MV-4-11 (cell line): ENCODE measurements at places on chromosomes 5 and 9.
A peak's percentile ranks its signal among the peaks of the same experiment; 100 is the strongest.

- no peak for DNase-seq
Observed at GRCh38 chr9:123778232-123778902, 151.6 kb downstream of the DENND1A start.

DNA sequence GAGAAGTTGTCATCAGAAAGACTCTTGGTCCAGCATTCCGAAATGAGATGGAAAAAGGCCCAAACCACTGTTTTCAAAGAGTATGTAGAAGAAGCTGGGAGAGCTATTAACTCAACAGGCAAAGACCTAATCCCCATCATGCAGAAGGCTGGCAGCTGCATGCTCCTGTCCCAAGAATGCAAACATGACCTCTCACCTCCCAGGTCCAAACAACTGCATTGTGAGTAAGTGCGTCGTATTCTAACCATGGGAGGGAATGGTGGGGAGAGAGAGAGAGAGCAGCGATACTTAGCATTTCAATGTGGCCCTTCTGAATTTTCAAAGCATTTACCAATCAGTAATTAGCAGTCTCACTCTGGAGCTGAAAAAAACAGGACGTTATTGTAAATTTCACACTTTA is 27.6 kb downstream of the TRPC7 start:
- no peak for DNase-seq

DNA sequence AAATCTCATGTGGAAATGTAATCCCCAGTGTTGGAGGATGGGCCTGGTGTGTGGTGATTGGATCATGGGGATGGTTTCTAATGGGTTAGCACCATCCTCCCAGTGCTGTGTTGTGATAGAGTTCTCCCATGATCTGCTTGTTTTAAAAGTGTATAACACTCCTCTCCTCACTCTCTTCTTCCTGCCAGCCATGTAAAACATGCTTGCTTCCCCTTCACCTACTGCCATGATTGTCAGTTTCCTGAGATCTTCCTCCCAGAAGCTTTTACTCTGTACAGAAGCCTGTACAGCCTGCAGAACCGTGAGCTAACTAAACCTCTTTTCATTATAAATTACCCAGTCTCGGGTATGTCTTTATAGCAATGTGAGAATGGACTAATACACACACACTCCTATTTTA is 499.1 kb downstream of the RASEF start:
- DNase-seq: no peak

DNA sequence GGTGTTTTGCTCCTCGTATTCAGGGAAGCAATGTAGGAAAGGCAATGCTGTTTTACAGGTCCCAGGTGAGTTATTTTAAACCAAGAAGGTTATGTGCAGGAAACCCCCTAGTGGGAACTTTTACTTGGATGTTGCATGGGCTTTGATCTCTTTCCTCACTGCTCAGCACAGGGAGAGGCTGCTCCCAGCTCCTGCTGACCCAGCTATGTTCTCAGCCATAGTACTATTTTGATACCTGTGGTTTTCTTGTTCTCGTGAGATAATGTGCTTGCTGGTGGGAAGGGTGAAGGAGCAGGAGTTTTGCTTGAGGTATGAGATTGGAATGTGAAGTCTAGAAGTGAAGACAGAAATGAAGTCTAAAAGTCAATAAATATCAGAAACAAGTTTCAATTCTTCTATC is 265.6 kb upstream of the FBXL7 start:
- DNase-seq: no peak

- peak; percentile 69 for DNase-seq
Observed at GRCh38 chr5:144712090-144712489, 541.4 kb downstream of the KCTD16 start.

- no peak for DNase-seq
Observed at GRCh38 chr5:11407556-11408145, 496.6 kb downstream of the CTNND2 start.

GRCh38 chr5:60487885-60488442 is 212.0 kb downstream of the DEPDC1B start:
- no peak for DNase-seq

- DNase-seq: peak; percentile 70
Observed at GRCh38 chr9:133356391-133357091, at the start of the genes SURF1 and SURF2. Gene SURF1, minus strand, starts transcription at chr9:133356487. Its CDS starts 34 bp downstream, at chr9:133356453. Gene SURF2, plus strand, starts transcription at chr9:133356550. Its CDS starts 43 bp downstream, at chr9:133356593.

DNA sequence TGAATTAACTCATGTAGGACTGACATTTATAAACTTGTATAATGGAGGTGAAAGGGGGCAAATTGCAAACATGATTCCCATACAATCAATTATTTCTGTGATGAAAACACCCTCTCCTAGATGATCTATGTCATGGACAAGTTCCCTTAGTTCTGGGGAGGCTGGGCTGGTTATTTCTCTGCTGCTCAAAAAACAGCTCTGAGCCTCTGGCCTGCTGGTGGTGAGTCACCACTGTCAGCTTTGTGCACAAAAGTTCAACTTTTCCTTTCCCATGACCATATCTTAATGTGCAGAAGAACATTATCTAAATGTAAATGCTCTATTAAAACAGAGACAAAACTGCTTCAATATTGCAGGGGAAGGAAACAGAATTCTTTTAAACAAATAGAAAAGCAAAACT is 85.0 kb downstream of the HMHB1 start:
- DNase-seq: no peak

- no peak for DNase-seq
Observed at GRCh38 chr5:108148715-108149139, 233.2 kb downstream of the FBXL17 start.

DNA sequence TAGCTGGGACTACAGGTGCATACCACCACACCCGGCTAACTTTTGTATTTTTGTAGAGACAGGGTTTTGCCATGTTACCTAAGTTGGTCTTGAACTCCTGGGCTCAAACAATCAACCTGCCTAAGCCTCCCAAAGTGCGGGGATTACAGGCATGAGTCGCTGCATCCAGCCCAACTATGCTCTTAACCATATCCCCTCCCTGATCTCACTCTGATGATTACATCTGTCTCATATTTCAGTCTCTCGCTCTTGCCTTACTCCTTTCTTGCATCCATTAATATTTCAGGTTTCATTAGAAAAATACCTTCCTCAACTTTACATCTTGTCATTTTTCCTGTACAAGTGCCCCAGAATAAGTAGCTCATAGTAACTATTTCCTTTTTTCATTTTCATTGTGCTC is 61.0 kb upstream of the BASP1 start:
- DNase-seq: no peak

- no peak for DNase-seq
Observed at GRCh38 chr5:137401946-137402345, 97.2 kb downstream of the SPOCK1 start.

GRCh38 chr5:112616812-112617547 is 120.7 kb upstream of the APC start:
- no peak for DNase-seq

DNA sequence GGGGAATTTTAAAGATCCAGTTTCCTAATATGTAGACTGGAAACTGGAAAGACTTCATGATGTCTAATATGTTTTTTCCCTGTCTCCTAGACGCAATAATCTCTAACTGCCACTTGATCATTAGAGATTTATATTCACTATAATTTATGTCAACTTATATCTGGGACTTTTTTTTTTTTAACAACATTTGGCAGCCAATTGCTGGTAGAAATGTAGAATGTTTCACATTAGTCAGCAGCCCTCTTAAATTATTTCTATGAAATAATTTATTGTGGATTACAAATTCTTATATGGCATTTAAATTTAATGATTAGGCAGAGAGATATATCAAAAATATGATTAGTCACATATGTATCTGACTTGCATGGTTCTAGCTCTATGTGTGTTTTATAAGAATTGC is 48.2 kb downstream of the TMEM174 start:
- DNase-seq: no peak

DNA sequence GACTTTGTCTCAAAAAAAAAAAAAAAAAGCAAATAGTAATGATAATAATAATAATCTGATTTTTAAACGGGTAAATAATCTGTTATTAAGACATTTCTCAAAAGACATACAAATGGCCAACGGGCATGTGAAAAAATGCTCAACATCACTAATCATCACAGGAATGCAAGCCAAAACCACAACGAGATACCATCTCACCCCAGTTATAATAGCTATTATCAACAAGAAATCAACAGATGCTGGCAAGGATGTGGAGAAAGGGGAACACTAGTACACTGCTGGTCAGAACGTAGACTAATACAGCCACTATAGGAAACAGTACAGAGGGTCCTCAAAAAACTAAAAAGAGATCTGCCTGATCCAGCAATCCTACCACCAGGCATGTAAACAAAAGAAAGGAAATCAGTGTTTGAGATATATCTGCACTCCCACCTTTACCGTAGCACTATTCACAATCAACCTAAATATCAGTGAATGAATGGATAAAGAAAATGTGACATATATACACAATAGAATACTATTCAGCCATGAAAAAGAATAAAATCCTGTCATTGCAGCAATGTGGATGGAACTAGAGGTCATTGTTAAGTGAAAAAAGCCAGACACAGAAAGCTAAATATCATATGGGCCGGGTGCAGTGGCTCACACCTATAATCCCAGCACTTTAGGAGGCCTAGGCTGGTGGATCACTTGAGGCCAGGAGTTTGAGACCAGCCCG is 24.9 kb downstream of the VAV2 start:
- no peak for DNase-seq

- no peak for DNase-seq
Observed at GRCh38 chr9:111000202-111000601, 38.1 kb downstream of the LPAR1 start.

DNA sequence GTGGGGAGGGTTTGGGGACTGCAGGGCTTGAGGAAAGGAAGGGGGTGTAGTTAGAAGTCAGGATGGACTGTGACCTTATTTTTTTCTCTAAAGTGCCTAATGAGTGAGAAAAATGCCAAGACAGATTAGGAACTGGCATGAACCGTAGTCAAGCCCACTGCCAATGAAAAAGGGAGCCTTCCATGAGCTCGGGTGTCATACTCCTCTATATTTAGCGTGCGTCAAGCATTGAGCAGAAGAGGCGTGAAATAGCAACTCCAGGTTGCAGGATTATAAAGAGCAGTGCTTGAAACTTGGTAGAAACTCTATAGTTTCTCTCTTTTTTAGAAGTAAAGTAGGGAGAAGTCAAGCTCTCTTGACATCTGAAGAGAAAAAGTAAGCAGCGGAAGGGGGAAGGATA is 1.8 kb downstream of the SGCD start:
- DNase-seq: no peak

- no peak for DNase-seq
Observed at GRCh38 chr9:70020217-70020616, 23.4 kb upstream of the MAMDC2 start.

GRCh38 chr5:96320797-96321196 is 112.3 kb downstream of the PCSK1 start:
- no peak for DNase-seq

DNA sequence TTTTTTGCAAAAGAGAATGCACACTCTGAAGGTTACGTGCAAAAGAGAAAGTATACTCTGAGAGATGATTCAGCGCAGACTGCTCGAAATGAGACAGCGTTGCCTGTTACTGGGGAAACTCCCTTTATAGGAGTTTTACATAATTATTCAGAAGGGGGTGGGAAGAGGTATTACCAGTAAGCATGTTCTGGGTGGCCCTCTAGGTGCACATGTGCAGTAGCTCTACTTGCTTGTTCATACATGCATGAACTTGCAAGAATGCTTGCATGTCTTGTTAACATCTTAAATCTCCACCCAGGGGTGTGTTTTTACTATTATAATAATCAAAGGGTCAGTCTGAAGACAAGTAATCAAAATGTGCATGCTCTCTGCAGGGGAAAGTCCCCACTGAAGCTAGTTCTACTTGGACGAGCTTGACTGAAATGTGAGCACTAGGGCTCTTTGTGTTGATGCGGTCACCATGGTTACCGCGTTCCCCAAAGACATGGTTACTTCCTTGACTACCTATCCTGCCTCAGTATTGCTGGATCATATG is 75.5 kb downstream of the SGCD start:
- no peak for DNase-seq

GRCh38 chr5:127741412-127741811 is 38.2 kb downstream of the CCDC192 start:
- DNase-seq: no peak

DNA sequence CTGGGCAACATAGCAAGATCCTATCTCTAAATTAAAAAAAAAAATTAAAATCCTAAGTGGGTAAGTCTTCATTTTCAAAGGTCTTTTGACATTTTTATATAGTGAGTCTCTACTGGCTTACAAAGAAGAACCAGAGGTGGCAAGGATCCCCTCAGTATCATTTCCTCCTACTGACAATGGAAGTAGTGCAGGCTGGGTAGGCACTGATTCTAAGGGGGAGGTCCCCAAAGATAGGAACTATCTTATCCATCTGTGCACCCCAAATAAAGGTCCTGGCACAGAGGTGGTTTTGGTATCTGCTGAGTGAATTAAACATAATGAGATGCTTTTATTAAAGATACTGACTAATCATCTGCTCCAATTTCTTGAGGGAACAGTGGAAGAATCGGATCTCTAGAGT is 4.2 kb downstream of the FAM193B start:
- peak; percentile 37 for DNase-seq

GRCh38 chr9:19720377-19720776 is 68.5 kb downstream of the SLC24A2 start:
- no peak for DNase-seq

- DNase-seq: no peak
Observed at GRCh38 chr9:86731511-86732063, 215.7 kb downstream of the GAS1 start.

DNA sequence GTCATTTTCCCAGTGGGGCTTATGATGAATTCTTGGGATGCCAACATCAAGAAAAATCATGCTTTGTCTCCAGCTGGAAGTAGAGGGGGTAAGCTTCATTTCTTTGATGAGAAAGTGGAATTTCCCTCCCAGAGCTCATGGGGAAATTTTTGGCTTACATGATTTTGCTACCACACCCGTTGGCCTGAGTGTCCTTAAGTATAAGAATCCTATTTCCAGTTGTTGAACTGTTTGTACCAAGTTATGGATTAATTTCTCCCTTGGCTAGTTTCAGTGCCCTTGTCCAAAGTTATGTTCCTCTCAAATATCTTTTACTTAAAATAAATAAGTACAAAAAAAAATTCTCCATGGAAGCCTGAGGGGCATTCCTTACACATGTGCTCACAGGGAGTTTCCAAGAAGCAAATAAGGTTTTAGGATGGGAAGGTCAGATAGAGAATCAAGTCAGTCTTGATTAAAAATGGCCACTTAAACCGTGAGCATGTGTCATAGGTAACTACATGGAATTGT is 82.3 kb downstream of the PTCD2 start:
- no peak for DNase-seq

DNA sequence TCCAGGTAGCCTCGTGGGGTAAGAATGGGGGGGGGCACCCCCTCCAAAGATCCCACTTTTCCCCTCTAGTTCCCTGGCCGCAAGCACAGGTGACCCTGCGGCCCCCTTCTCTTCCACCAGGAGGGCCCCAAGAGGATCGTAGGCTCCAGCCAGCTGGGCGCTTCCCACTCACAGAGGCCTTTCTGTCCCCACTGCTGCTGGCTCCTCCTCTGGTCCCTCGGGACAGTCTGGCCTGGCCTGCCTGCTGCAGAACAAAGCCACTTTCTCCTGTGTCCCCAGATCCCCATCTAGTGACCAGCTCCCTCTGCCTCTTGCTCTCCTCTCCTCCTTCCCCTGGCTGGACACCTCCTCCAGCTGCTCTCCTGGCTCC is 534 bp upstream of the SAPCD2 start:
- peak; percentile 12 for DNase-seq

GRCh38 chr5:1555011-1555807 is 31.4 kb upstream of the LPCAT1 start:
- DNase-seq: peak; percentile 86
